ENCODE measurements at places on chromosomes 6 and 20. TPM values are rescaled to one million over a fixed set of nuclear protein-coding genes. Genes with fewer than 3 reads are reported as not detected.
A peak's percentile ranks its signal among the peaks of the same experiment; 100 is the strongest.

DNA sequence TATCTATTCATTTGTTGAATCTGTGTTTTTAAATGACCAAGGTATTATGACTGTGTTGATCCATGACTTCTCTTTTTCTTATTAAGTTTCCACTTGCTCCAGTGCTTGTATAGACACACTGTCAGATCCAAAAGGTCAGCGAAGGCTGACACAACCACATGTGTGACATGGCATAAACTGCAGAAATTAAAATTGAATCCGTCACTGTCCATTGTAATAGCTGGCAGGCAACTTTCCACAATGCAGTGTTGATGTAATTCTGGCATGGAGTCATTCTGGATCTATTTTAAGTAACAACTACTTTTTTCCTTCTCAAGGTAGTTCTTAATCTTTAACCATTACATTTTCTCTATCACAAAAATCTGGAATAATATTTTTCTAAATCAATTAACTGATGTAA lies 145.3 kb downstream of the AIG1 start:
- no peak for DNase-seq

- no peak for DNase-seq
These were observed 3.9 kb downstream of the DOK5 start for GRCh38 chr20:54479138-54479906.

DNA sequence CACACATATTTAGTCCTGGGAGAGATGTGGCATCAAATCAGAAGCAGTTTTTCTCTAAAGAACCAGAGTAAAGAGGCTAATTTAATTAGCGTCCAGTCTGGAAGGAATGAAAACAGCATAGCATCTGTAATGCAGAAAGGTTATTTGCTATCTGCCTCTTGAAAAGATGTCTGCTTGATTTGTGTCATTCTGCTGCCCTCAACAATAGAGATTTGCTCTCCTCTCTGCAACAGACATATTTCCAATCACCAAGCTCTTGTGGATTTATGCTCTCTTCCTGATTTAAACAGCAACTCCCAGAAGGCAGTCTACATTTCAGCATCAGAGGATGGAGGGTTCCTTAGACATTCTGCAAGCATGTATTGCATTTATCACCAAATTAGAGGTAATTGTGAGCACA lies 53.5 kb upstream of the AKAP12 start:
- DNase-seq: no peak

- DNase-seq: no peak
These were observed 65.0 kb upstream of the PCSK2 start for GRCh38 chr20:17161673-17162481.

- DNase-seq: no peak
These were observed 33.9 kb upstream of the TBX18 start for GRCh38 chr6:84798257-84798656.

DNA sequence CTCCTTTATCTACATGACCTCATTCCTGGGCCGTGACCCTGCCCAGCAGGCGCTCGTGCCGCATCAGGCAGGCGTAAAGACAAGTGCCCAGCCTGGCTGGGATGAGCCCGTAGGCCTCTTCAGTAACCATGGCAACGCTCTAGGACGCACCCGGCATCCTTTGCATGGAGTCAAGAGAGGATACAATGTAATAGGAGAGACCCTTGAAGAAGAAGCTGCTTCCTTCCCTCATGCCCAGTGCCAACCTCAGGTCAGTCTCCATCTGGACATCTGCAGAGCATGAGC lies 5.0 kb upstream of the LSM14B start:
- no peak for DNase-seq

DNA sequence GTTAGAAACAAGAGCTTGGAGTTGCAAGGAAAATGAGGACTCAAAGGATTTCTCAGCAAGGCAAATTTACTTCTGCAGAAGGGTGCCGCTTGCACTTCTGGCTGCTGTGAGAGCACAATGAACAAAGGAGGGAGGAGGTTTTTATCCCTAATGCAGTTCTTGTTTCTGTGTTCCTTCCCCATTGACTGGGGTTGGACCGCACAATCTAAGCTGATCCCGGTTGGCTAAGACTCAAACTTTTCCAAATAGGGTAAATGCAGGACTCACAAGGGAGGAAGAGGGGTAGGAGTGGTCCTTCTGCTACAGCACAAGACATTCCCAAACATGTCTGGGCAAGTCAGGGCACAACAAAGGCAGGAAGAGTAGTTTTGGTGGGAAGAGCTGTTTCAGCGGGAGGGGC lies 249.6 kb upstream of the MOCS1 start:
- DNase-seq: no peak

DNA sequence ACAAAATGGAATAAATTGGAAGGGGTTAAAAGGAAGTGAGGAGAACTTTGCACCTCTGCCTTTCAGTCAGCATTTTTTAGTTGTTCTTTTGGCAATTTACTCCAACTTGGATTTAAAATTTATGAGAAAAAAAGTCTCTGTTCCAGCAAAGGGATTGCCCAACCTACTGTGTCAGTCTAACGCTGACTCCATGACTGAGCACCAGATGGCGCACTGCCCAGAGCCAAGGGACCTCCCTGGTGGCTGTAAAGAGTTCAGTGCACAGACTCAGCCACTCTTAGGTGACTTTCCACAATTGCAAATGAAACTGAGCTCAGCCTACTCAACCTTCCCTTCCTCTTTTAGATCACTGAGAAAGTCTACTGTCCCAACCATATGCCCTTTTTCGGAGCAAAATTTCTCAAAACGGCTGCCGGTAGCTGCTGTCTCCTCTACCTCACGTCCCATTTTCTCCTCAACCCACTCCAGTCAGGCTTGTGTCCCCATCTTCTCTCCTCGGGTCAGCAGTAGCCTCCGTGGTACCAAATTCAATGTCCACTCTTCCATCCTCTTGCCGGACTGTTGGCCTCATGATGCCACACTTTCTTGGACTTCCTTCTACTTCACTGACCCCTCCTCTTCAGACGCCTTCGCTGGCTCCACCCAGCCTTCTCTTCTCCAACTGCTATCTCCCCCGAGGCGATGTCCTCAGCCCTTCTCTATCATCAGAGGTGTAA lies 38.7 kb downstream of the GSTA2 start:
- DNase-seq: peak; percentile 94

GRCh38 chr6:24931296-24931695 lies 4.5 kb downstream of the RIPOR2 start:
- no peak for DNase-seq

DNA sequence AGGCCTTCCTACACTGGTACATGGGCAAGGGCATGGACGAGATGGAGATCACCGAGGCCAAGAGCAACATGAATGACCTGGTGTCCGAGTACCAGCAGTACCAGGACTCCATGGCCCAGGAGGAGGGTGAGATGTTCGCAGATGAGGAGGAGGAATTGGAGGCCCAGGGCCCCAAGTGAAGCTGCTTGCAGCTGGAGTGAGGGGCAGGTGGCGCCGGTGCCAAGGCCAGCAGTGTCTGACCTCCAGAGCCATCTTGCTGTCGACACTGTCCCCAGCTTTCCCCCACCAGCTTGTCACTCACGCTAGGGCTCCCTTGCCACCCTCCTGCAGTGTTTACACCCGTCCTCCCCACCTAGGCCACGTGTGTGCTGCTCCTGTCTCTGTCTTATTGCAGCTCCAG lies 12.2 kb downstream of the GABRR2 start:
- DNase-seq: no peak

DEFB124 gene
- not detected for total RNA-seq

SERPINB6 gene
- 113 TPM for total RNA-seq

HLA-DRA gene
- total RNA-seq: 20.1 TPM
